ENCODE measurements at places on chromosomes 7 and 10.
A peak's percentile ranks its signal among the peaks of the same experiment; 100 is the strongest.

- DNase-seq: no peak
Measured at GRCh38 chr10:36677431-36677768, 448.0 kb upstream of the ANKRD30A start.

GRCh38 chr7:86926732-86927131 is 132.7 kb downstream of the ELAPOR2 start:
- peak; percentile 2 for DNase-seq

- no peak for DNase-seq
Measured at GRCh38 chr10:61910226-61910805, 8.8 kb downstream of the ARID5B start.

DNA sequence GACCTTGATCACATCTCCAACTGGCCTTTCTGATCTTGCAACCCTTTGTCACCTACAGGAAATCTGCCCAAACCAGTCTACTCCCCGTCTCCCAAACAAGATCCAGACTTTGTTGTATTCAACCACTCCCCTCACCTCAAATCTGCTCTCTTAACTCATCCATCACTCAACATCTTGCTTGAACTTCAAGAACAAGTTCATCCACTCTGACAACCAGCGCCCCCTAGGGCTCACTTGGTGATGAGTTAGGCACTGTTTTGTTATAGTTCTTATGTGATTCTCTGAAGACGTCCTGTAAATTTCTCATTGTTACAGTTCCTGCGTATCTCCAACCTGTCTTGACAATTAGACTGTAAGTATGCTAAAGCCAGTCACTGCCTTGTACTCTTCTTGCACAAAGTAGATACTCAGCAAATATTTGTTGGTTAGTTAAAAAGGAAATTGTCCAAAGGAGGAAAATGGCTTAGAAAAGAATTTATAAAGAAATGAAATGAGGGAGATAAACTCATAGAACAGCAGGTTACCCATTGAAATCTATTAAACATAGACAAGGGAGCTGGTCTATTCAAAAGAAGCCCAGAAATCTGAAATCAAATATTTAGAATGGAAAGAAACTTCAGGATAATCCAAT is 5.3 kb downstream of the FRMD4A start:
- DNase-seq: peak; percentile 12

GRCh38 chr7:26592011-26592410 is 272.4 kb downstream of the SKAP2 start:
- DNase-seq: no peak

DNA sequence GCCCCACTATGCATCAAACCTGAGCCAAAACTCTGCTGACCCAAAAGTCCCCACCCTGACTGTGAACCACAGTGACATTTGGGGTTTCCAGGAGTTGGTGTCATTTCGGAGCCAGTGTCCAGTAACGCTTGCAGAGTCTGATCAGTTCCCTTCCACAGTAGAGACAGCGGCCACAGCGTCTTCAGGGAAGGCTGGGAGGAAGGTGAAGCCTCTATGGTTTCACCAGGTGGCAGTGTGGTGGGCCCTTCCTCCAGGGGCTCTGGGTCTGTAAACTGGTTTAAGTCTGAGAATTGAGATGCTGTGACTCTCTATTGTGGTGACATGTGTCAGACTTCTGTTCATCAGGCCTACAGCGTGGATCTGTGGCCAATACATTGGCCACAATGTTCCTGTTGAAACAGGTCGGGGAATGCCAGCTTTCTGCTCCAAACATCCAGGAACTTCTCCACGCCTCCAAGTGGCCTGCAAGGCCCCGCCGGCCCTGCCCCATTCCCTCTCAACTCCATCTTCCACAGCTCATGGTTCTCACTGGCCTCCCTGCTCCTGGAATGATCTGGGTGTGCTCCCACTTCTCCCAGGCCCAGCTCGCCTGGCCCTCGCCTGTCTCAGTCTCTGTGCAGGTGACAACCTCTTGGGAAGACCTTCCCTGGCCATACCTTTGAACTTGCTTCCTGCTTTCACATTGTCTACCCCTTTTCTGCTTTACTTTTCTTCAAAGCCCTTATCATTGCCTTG is 124.5 kb upstream of the FAM20C start:
- no peak for DNase-seq

DNA sequence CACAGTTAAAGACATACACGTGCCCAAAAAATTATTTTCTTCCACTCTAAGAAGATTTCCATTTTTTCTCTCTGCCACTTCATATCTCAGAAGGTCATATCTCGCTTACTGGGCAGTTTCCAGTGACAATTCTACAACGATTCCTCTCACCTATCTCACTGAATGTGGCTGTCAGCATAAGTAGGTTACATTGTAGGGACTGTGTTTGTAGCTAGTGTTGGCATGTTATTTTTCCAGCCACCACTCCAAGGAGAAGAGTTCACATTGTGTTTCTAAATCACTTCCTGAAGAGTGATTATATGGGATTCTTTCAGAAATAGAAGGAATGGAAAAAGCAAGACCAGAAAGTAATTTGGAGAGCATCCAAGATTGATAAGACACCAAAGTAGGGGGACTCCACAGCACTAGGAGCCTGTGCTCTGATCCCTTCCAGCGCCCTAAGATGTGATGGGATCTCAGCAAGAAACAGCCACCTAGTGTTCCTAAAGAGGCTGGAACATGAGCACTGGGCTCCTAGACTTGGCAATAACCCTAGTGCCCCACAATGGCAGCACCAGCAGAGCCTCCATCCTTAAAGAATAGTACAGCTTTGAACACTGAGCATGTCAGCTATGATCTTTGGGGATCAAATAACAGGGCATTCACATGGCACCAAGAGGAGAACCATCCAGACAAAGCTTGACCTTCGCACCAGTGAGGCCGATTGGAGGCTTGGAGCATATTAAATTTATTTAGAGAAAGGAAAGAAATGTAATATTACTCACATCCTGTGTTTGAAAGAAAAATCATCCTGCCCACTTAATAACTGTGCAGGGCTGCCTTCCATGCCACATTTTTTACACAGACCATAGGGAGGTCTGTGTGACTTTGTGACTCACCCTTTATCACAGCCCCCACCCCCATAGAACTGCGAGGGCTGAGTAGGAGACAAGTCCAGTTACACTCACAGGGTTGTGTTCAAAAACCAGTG is 51.8 kb downstream of the CAV1 start:
- DNase-seq: no peak

GRCh38 chr7:141210862-141211261 is 137.0 kb downstream of the TMEM178B start:
- DNase-seq: no peak

DNA sequence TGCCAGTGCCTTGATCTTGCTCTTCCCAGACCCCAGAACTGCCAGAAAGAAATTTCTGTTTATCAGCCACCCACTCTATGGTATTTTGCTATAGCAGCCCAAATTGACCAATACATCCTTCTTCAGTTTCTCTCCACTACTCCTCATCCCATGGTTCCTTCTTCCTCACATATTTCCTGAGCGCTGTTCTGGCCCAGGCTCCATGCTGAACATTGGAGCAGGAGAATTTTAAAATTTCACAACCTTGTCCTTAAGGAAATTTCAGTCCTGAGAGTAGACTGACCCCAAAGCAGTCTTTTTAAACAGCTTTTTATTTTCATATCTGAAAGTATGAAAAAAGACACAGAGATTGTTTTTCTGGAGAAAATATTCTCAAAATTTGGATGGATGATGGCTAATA is 297.1 kb downstream of the RNLS start:
- DNase-seq: no peak

DNA sequence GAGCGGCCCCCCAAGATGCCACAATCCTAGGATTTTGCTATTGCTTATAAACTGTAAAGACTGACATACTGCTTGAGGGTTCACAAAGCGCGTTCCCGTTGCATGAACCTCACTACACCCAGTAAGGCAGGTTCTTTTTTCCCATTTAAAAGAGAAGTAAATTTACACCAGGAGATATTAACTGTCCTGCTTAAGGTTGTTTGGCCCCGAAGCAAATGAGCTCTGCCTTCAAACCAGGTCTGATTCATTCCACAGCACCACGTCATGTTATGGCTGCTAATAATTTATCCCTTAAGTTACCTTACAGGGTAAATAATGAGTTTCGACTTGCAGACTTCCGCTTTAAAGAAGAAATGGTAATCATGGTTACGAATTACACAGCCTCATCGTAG is 559 bp upstream of the FKBP14 start:
- no peak for DNase-seq

DNA sequence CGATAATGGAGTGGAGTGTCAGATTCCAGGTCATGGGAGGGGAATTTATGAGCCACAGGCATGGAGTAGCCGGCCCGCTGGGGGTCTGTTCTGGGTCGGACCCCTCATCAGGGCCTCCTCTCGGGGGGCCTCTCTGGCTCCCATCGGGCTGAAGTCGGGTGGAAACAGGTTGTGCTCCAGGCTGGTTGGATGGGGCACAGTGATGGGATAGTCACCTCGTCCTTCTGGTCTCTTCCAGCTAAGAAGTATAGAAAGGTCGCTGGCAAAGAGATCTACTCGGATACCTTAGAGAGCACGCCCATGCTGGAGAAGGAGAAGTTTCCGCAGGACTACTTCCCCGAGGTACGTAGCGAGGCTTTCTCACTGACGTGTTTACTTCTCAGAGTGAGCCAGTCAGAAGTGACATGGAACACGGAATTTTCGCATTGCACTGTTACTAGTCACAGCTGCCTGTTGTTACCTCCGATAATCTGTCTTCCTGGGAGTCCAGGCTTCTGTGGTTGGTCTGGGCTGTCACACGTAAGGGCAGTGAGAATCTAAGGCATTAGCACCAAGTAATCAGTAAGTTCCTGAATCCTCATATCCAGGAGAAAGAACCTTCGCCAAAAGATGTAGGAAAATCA is 88.3 kb downstream of the NKX6-2 start:
- DNase-seq: no peak

GRCh38 chr7:35253710-35254495 is at the start of gene TBX20:
TSS of gene TBX20 (minus strand) at chr7:35254100. CDS start at chr7:35253620, 480 bp downstream.
- no peak for DNase-seq
